ENCODE measurements at places on chromosomes 2 and 18.
A peak's percentile ranks its signal among the peaks of the same experiment; 100 is the strongest.

GRCh38 chr18:59050661-59051057, 89.0 kb upstream of the SEC11C start:
- DNase-seq = no peak

DNA sequence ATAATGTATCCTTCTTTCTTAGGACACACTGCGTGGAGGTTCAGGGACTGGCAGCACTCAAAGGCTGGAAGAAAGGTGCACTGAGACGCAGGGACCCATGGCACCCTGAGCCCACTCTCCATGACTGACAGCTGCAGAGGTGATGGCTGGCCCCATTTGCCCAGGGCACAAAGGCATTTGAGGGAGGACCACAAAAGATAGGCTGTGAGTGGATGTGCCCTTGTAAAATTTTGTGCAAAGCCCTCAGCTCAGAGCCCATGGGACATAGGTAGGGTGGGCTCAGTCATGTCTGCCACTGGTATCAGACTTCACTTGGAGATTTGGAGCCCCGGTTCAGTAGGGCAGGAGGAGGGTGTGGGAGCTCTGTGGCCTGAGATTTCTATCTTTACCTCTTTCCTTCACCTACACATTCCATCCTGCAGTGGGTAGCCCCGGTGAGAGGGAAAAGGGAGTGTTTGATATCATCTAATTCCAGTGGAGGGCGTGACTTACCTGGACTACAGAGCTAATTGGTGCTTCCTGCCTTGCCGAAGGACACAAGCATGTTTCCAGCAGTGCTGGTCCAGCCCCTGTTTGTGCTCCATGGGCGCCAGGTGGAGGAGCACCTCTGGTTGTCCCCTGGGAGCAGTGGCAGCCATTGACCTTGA, 312.2 kb downstream of the EN1 start:
- no peak for DNase-seq

- DNase-seq = no peak
Measured at GRCh38 chr2:200471928-200472645, 37.8 kb downstream of the KCTD18 start.

GRCh38 chr2:218383892-218384519, 1.9 kb downstream of the SLC11A1 start:
- no peak for DNase-seq

- DNase-seq = peak; percentile 6
Measured at GRCh38 chr18:3664563-3665178, 214.7 kb downstream of the TGIF1 start.

GRCh38 chr2:94776036-94776435, 95.2 kb upstream of the TEKT4 start:
- DNase-seq = no peak

DNA sequence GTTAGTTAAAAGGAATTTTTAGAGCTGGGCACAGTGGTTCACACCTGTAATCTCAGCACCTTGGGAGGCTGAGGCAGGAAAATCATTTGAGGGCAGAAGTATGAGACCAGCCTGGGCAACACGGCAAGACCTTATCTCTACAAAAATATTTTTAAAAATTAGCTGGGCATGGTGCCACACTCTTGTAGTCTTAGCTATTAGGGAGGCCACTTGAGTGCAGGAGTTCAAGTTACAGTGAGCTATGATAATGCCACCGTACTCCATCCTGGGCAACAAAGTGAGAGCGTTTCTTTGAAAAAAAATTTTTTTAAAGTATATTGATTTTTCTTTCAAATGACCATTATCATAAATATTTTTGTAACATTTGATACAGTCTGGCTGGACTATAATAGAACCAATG, 93.6 kb upstream of the FAM117B start:
- DNase-seq = no peak

DNA sequence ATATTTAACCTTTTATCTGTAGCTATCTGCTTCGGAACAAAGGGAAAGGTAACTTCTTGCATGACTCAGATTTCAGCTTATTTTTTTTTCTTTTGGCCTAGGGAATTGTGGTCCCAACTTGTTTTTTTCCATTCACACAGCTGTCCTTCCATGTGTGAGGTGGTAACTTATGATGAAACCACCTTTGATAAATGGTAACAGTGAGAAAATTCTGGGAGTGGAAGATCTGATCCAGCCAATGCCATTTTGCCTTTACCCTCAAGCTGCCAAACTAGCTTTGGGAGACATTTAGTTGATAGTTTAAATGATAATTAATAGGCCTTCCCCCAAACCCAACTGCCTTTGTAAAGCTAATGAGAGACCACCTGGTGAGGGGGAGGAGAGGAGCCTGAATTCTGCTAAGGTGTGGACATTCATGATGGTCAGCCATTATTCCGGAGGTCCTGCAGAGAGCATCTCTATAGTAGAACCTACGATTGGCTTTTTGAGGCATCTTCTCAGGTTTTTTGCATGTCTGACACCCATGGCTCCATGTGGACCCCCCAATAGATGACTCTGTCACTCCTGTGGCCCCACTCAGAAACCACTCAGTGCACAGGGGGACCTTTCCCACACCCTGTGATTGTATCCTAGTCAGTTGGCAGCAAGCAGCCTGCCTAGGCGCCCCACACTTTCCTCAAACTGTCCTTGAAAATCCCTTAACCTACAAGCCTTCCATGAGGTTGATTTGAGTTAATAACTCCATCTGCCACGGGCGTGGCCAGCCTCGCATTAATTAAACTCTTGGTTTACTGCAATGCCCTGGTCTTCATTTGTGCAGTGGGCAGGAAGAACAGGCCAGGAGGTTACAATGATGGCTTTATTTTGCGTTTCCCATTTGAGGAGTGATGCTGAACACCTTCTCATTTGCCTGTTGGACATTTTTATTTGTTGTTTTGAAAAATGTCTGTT, 263.5 kb upstream of the PXDN start:
- DNase-seq = no peak

DNA sequence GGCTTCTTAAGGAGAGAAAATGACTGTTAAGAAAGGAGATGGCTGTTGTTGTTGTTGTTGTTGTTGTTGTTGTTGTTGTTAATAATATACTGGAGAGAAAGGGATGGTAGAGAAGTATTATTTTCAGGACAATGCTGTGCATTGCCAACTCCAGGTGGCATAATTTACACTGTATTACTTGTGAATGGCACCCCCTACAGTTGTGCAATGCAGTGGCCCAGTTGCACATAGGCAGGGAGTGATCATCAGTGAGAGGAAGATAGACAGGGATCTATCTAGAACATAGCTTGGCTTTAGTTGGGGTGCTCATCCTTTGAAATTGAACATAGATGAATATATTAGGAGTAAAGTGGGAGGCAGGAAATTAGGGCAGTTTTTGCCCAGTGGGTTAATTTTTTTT, 47.2 kb upstream of the TMEM163 start:
- no peak for DNase-seq

- DNase-seq = no peak
Measured at GRCh38 chr2:15521641-15522181, 39.4 kb downstream of the NBAS start.

DNA sequence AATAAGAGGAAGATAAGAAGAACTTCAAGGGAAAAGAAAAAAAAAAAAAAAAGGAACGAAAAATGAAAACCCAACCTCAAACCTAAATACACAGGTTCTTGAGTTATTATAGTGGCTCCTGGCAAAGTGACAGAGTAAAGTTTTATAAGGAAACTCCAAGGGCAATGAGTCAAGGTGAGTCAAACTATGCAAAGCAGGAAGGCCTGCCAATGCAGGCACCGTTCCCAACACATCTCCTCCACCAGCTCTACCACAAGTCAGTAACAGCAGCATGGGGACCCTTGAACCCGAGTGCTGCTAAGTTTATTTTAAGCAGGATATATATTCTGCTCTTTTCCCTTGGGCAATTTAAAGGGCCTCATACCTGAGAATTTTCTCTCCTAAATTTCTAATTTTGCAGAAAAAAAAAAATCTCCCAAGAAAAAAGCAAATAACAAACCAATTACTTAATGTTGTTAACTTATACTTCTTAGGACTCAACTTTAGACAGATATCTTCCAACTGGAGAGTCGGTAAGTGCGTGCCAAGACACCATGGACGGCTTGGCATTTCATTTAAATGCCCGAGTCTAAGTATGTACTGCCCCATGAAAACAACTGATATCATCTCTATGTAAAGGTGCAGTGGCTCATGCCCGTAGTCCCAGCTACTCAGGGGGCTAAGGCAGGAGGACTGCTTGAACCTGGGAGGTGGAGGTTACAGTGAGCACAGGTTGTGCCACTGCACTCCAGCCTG, 75.7 kb upstream of the TFCP2L1 start:
- DNase-seq = no peak

GRCh38 chr2:5885451-5886173, 193.4 kb downstream of the SOX11 start:
- DNase-seq = no peak

DNA sequence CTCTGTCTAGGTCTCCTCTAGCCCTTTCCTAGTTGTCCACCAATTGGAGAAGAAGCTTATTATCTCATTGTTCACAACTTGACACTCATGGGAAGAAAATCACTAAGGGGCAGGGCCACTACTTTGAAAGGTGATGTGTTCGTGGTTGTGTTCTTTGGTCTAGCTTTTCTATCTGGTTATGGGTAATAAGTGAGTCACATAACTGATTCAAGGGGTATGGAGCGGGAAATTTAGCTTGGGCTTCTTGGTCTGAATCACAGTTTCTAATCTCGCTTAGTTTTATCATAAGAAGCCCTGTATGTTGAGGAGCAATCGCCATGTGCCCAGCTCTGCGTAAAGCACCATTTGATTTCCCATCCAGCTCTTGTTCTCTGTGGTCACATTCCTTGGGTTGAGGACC, 18.7 kb upstream of the DYTN start:
- no peak for DNase-seq

GRCh38 chr2:196380575-196380974, 209.2 kb upstream of the STK17B start:
- no peak for DNase-seq

DNA sequence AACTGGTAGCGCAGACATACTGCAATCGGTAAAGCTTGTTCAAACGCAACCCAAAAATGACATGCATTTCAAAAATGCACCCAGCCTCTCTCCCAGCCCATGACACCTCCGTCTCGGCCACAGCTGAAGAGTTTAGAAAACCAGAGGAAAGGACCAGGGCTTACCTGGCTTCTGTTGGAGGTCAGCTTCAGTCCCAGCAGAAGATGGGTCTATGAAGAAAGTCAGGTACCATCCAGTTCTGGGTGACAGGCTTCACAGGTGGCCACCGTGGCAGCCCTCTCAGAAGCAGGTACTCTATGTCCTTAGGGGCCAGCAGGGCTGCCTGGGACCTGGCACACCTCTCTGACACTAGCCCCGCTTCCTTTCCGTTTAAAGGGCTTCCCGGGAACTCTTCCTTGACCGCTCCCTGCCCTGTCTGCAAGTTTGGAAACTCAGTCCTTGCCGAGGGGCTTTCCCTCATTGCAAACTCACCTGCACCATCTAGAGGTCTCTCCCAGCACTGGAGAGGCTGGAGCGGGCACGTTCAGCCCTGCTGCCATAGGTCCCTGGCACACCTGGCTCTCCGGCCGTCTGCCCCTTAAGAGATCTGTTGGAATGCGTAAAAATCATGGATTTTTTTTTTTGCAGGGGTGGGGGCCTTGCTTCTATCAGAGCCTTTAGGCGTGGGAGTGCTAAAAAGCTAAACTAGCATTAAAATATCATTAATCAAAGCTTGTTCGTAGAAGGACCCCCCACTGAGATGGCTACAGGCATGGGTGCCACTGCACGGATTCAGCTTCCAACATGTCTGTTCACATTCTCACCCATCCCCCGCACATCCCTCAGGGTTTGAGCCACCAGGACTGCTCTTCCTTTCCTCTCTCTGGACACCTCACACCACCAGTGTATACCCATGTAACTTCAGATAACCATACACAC, at the start of gene EDAR:
Gene EDAR, minus strand, starts transcription at position 425 of the 918 bp plus-strand sequence. CDS start 58,206 bp downstream, outside the sequence.
- DNase-seq = no peak

Data from naive B cell (primary cell).